Stimulated activated CD4-positive, alpha-beta T cell treated with anti-CD3 and anti-CD28 coated beads, TNF-alpha, amount 100 ng/mL, for 48 hours (primary cell): ENCODE measurements at places on chromosomes 12 and 14.

DNA sequence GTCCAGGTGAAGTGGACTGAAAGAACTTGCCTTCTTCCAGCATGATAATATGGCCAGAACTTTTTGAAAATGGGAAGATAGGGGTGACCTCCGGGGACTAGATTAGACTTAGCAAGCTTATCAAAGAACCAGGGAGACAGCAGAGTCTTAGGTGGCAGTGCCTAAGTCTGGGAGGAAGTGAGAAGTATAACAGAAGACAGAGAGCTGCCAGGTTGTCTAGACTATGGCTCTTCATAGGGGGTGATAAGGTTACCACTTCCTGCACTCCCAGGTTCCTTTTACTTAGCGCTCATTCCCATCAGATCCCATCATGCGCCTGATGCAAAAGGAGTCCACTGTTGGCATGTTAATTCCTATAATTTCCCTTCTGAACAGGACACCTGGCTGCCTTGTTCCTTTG lies 69.9 kb downstream of the PLXNC1 start:
- no peak for DNase-seq

DNA sequence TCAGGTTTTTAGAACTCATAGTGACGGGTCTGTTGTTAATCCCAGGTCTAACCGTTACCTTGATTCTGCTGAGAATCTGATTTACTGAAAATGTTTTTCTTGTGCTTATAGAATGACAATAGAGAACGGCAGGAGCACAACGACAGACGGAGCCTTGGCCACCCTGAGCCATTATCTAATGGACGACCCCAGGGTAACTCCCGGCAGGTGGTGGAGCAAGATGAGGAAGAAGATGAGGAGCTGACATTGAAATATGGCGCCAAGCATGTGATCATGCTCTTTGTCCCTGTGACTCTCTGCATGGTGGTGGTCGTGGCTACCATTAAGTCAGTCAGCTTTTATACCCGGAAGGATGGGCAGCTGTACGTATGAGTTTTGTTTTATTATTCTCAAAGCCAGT lies 34.4 kb downstream of the PSEN1 start:
- no peak for DNase-seq

GRCh38 chr12:81128930-81129554 lies 51.2 kb downstream of the ACSS3 start:
- no peak for DNase-seq

DNA sequence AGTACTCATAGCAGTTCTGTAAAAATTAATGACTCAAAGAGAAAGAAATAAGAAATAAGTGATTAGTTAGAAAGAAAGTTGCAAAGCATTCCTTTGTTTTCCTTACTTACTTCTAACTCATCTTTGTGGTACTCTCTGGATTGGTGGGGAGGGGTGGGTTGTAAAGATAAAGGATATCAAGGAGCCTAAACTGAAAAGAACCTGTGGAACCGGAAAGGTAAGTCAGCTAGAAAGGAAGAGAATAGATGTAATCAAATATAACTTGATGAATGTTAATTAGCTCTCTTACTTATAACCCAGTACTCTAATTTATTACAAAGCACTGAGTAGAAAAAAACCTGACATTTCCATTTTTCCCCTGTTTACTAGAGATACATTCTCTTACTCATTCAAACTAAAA lies 37.5 kb upstream of the KRR1 start:
- no peak for DNase-seq

DNA sequence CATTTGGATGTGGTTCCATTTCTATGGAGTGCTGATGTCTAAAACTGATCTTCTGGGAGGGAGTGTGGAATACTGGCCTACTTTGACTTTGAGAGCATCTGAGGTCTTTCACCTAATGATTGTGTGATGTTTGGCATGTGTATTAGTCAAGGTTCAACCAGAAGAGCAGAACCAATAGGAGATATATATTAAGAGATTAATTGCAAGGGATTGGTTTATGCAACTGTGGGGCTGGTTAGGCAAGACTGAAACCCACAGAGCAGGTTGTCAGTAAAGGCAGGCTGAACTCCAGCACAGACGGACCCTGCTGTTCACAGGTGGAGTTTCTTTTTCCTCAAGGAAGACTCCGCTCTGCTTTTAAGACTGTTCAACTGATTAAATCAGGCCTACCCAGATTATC lies 11.6 kb downstream of the BMAL2 start:
- DNase-seq = no peak
